ENCODE measurements at places on chromosomes 2 and 18.
A peak's percentile ranks its signal among the peaks of the same experiment; 100 is the strongest.

- DNase-seq = no peak
Measured at GRCh38 chr18:70382017-70382416, 93.2 kb downstream of the SOCS6 start.

DNA sequence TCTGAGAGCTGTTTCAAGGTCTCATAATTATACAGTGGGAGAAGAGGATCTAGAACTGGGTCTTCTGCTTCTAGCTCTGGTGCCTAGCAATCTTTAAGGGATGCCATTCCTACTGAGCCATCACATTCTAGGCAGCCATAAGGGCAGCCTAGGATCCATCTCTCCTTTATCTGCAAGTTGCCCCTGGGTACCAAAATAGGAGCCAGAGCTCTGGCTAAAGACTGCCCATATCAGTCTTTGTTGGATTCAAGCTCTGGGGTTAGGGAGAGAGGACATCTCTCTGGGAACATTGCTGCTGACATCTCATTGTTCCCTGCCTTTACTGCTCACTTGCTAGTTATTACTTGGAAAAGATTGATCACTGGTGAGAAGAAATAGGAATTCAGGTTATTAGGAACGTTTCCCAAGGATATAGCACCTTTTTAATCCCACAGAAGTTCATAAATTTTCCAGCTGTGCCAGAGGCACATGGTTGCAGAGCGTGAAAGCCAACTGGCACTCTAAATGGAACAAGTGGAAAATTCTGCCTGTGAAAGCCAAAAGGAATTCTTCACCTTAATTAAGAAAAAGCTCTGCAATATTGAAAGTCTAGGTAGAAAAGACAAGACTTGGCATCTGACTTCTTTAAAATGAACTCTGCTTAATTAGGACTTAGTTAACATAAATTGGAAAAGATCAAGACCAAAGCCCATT, 102.2 kb downstream of the CDC42EP3 start:
- no peak for DNase-seq

DNA sequence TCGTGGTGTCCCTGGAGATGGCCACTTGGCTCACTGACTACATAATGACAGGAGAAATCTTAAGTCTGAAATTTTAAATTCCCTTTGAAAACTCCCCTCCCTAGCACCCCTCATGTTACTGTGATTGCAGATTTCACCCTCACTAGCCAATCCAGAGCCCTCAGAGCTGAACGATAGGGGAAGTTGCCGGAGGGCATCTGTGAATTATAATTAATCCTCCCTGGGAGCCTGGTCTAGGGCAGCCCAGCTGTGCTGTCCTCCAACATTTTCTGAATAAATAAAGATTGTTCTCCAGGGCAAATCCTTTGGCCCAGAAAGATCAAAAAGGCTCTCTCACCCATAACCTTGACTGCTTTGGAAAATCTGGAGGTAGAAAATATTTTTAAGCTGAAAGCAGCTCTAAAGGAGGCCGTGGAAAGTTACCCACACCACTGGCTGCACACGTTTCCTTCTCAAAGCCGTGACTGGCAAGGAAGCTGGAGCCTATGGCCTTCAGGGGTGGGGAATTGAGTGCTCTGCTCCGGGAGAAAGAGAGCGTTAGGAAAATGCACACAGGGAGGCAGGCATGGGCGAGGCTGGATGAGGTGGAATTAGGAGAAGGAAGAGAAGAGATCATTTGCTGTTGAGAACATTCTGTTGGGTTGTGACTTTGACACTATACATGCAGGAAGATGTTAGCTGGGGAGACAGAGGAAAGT, 68.9 kb upstream of the CNGA3 start:
- DNase-seq = no peak

- DNase-seq = no peak
Measured at GRCh38 chr2:182761903-182762302, 45.8 kb downstream of the DNAJC10 start.

GRCh38 chr2:74984947-74985637, 26.6 kb downstream of the POLE4 start:
- no peak for DNase-seq

GRCh38 chr2:25301453-25302352, 40.0 kb downstream of the DNMT3A start:
- DNase-seq = no peak

- no peak for DNase-seq
Measured at GRCh38 chr2:42879121-42879705, 86.8 kb upstream of the HAAO start.

GRCh38 chr18:76697441-76697901, 124.9 kb upstream of the ZNF236 start:
- no peak for DNase-seq

DNA sequence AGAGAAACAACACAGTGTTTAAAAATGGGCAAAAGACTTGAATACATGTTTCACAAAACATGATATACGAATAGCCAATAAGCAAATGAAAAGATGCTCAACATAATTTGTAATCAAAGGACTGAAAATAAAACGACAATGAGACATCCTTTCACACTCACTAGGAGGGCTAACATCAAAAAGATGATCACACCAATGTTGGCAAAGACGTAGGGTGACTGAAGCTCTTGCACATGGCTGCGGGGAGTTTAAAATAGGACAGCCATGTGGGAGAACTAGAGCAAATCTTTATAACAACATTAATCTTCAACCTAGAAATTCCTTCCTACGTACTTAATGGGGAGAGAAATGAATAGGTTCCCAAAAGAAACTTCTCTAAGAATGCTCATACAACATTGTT, 19.2 kb upstream of the SEH1L start:
- no peak for DNase-seq

DNA sequence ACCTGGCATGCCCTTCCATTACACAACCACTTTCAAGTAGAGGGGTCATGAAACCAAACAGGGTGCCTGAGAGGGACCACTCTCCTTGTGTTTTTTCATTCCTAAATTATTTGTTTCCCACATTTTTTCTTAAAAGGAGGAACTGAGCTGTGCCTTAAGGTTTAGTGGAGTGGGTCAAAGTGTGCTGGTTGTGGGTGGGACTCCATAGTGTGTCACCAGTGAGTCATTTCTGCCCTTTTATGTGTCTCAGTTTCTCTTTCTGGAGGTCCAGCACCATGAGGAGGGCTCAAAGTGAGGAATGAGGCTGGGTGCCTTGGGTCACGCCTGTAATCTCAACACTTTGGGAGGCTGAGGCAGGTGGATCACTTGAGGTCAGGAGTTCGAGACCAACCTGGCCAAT, 37.8 kb downstream of the COMMD1 start:
- no peak for DNase-seq

DNA sequence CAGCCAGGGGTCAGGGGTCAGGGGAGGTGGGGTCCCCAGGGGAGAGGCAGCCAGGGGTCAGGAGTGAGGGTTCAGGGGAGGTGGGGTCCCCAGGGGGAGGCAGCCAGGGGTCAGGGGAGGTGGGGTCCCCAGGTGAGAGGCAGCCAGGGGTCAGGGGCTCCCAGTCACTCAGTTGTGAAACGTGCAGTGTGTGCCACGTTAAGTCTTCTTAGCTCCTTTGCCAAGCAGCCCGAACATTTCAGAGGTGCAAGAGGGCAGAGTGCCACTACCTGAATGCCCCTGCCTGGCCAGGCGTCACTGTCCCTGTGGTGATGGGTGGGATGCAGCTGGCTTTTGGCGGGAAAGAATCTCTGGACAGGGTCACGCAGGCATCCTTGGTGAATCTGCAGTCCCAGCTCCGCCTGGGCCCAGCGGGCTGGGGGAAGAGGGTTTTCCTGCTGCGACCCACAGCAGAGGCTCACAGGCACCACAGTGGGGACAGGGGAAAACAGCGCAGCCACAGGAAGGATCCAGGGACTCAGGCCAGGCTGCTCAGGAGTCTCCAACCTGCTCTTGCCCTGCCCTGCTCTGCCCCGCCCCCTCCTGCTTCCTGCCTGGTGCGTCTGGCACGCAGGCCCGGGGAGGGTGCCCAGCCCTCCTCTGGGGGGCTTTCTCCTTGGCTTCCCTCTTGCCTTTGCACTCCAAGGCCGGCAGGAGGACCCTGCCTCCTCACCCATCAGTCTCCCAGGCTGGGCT, 188.3 kb downstream of the TWIST2 start:
- DNase-seq = no peak

- no peak for DNase-seq
Measured at GRCh38 chr18:21826641-21827302, 86.2 kb downstream of the MIB1 start.

DNA sequence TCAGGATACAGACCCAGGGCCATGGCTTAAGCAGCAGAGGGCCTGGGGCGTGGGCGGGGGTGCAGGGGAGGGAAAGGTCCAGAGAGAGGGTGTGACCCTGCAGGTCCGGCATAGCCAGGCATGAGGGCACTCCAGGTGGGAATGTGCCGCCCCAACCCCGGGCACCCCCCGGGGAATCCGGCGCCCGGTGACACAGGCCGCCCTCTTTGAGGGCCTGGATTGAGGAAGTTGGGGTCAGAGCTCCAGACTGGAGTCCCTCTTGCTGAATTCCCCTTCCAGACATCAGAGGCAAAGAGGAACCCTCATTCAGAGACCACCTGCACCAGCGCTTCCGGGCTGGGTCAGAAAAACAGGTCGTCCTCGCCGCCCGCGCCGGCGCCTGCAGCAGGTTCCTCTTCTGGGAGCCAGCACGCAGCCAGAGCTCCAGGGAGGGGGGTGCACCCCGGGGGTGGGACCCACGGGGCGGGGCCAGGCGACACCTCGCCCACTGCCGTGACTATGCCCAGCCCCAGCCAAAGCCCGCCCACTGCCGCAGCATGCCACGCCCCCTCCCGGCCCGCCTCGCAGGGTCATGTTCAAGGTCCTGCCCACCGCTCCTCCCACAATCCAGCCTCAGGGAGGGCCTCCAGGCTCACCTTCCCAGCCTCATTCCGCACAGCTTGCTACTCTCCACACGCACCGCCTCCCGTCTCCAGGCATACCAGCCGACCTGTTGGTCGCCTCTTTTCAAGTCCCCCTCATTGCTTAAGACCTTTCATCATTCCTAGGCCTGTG, 98.3 kb upstream of the ID2 start:
- no peak for DNase-seq

- no peak for DNase-seq
Measured at GRCh38 chr18:55376387-55376786, 211.6 kb downstream of the TCF4 start.

GRCh38 chr2:23215016-23215415, 170.0 kb upstream of the KLHL29 start:
- DNase-seq = no peak

DNA sequence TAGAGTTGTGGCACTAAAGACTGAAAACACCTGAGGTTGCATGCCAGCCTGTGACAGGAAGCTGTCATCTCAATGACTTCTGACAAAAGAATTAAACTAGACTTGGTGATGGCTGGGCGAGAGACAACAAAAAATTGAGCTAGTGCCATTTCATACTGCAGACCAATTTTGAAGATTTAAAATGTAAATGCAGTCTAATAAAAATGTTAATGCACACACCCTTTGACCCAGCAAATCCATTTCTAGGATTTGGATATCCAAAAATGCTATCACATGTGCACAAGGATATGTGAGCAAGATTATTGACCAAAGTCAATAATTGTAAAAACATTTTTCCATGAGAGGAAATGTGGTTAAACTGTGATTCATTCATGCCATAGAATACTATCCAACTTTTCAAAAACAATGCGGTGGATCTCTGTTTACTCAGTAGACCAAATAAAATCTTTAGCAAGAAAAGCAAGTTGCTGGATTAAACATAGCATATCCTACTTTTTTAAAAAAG, 5.6 kb downstream of the FBXO36 start:
- DNase-seq = no peak

- no peak for DNase-seq
Measured at GRCh38 chr2:192035731-192036442, 158.8 kb downstream of the TMEFF2 start.

- no peak for DNase-seq
Measured at GRCh38 chr2:207332480-207333212, 166.9 kb upstream of the KLF7 start.

DNA sequence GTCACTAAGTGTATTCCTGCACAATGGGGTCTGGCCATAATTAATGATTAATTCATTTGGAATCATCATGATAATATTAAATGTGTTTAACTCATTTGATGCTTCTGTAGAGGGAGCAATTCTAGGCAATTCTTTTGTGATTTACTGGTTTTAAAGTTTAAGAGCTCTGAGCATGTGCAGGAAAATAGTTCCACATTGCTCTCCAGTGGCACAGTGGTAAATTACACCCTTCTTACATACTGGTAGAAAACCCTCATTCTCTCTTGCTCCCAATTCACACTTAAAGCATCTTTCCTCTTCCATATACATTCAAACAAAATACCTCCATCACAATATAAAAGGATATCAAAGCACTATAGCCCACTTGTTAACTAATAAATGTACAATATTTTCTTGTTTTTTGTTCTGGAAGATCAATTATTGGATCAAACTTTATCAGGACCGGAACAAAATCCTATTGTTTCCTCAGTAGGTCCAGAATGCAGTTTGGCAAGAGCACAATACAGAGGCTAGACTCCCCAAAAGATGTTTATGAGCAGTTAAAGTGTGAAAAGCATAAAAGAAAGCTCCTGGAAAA, 844.3 kb downstream of the MBD2 start:
- DNase-seq = no peak

GRCh38 chr2:24509425-24509824, 18.4 kb downstream of the NCOA1 start:
- no peak for DNase-seq

DNA sequence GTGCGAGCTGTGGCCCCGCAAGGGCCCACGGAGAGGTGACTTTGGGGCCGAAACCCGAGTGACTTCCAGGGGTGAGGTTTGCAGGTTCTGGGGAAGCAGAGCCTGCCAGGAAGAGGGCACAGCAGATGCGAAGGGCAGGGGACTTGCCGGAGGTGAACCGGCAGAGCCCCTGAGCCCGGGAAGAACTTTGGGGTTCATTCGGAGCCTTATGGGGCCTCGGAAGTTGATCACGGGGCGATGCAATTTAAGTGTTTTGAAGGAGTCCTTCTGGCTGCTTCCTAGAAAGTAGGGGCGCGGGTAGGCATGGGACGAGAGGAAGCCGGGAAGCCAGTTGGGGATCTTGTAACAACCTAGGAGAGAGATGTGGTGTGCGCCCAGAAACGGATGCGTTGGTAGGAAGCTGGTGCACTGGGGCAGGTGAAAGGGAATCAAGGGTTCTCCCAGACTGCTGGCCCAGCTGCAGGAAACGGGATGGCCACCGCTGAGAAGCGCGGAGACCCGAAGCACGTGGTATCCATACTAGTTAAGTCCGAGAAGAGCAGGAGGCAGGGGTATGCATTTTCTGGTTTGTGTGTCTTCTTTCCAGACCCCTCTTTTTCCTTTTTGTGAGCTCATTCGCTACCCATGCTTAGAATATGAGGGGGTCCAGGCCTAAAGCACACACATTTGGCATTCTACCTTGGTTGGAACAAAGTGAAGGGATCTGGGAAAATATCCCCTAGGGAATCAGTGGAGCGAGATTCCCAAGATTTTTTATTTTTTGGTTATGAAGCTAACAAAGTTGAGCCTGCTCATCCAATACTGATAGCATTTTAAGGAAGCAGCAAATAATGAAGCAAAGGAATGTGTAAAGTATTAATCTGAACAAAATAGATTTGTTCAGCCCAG, 758 bp downstream of the SCLY start:
- DNase-seq = peak; percentile 46

- no peak for DNase-seq
Measured at GRCh38 chr2:133439565-133439920, 128.7 kb downstream of the NCKAP5 start.

DNA sequence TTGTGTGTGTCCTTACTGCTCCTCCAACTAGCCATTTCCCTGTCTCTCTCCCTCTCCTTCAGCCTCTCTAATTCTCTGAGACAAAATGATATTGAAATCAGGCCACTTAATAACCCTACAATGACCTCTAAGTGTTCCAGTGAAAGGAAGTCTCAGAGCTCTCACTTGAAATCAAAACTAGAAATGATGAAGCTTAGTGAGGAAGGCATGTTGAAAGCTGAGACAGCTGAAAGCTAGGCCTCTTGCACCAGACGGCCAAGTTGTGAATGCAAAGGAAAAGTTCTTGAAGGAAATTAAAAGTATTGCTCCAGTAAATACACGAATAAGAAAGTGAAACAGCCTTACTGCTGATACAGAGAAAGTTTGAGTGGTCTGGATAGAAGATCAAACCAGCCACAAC, 72.9 kb downstream of the PRKCE start:
- DNase-seq = no peak
